ENCODE measurements at places on chromosomes 12 and 14.

- DNase-seq: no peak
These were observed 1177.6 kb downstream of the GALC start for GRCh38 chr14:86815341-86815740.

GRCh38 chr12:128660532-128661225 lies 163.1 kb downstream of the SLC15A4 start:
- DNase-seq: no peak

DNA sequence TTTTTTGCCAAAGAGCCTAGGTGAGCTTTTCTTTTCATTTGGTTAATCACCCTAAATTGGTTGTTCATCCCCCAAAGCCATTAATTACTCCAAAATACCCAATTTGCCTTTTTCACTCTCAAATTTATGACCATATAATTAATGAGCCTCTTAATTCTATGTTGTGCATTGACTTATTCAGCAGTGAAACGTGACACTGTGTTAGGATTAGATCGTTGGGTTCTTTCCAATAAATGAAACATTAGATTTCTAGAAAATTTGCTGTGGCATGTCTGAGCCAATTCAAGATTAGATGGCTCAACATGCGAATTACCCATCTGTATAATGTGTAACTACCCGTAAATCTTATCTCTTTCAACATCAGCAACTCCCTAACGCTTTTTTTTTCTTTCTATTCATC lies 273.4 kb downstream of the BMP4 start:
- no peak for DNase-seq

- no peak for DNase-seq
These were observed 18.6 kb downstream of the ISCA2 start for GRCh38 chr14:74511966-74512830.

DNA sequence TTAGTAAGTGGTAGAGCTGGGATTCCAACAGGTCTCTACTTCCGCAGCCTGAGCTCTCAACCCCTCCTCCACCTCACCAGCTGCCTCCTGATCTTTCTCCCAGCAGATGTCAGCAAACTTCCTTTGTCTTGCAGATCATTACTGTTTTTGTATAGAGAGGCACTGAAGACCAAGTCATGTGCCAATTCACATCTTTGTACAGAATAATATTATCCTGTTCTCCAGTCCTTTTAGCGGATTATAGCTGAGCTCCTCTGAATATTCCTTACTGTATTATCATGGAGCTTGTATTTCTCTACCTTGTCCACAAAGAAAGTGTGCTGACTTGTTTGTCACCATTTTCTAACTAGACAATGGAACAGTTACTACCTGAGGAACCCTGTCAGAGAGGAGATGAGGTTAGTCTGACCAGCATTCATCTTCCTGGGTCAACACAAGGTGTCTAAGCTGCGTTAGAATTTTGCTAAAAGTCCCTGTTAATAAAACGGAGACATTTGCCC lies 142.3 kb upstream of the ARHGAP5 start:
- DNase-seq: no peak

- peak; percentile 70 for DNase-seq
These were observed at the start of gene C1RL for GRCh38 chr12:7108796-7109571. C1RL (minus strand) TSS chr12:7109214; CDS start chr12:7109180, 34 bp downstream.

DNA sequence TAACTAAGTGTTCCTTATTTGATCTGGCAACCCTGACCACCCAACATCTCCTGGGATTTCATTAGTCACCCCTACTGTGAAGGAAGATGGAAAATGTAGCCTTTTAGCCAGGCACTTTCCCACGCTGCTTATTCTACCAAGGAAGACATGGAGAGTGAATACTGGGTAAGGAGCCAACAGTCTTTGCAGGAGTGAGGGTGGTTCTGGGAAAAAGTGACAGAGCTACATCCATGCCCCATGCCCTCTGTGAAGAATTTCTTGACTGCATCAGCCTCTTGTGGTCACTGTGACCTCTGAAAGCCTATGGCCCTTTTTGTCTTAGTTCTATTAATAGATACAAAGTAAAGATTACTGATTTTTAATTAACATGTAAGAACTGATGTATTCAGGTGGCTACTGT lies 196.0 kb upstream of the EEA1 start:
- no peak for DNase-seq

DNA sequence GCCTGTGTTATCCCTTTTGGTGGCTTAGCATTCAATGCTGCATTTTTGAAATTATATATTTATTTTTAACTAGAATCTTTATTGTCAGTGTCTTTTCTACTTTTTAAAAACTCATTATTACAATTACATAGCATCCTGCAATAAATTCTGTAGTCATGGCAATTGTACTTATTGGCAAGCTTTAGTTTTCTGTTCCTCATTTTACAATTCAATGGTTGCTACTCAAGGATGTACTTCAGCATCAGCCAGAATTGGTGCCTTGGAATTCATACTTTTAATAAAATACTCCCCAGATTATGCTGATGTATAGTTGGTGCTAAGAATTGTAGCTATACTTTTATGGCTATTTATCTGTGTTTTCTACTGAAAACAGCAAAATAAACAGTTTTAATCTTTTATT lies 1756.8 kb upstream of the SEL1L start:
- no peak for DNase-seq
